ENCODE measurements at places on chromosomes 7 and 10. TPM values are rescaled to one million over a fixed set of nuclear protein-coding genes. Genes with fewer than 3 reads are reported as not detected.

- no peaks in the 10 kb centered on the region for H3K4me1 ChIP-seq
- no peak overlapping the region for H3K27ac ChIP-seq
- no peak for DNase-seq
- no peak overlapping the region for H3K4me3 ChIP-seq
Measured at GRCh38 chr10:13115832-13116803, 16.2 kb downstream of the OPTN start.

GRCh38 chr7:117012284-117012683, 59.0 kb downstream of the ST7 start:
- no peaks in the 10 kb centered on the region for H3K27me3 ChIP-seq
- H3K4me1 ChIP-seq: peaks cover 19% of the 10 kb centered on the region
- H3K36me3 ChIP-seq: no peaks in the 10 kb centered on the region
- no peak overlapping the region for H3K4me3 ChIP-seq
- no peak overlapping the region for H3K27ac ChIP-seq

DNA sequence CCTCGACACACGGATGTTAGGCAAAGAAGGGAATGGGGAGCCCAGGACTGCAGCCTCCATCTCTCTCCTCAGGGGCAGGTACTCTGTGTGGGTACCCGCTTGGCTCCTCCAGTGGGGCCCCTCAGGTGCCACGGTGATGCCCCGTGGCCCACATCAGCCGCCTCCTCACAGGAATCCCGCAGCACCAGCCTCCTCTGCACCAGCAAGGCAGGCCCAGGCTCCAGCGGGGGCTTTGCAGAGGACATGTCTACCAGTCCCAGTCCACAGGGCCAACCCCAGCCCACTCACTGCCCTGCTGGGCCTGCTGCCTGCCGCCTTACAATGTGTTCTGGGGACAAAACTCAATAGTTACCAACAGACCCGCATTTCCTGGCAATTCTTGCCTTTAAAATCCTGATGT, 61.6 kb upstream of the ADGRA1 start:
- H3K4me3 ChIP-seq: no peak overlapping the region
- H3K4me1 ChIP-seq: peaks cover 5% of the 10 kb centered on the region

The SCART1 gene
- total RNA-seq: 0.57 TPM

DNA sequence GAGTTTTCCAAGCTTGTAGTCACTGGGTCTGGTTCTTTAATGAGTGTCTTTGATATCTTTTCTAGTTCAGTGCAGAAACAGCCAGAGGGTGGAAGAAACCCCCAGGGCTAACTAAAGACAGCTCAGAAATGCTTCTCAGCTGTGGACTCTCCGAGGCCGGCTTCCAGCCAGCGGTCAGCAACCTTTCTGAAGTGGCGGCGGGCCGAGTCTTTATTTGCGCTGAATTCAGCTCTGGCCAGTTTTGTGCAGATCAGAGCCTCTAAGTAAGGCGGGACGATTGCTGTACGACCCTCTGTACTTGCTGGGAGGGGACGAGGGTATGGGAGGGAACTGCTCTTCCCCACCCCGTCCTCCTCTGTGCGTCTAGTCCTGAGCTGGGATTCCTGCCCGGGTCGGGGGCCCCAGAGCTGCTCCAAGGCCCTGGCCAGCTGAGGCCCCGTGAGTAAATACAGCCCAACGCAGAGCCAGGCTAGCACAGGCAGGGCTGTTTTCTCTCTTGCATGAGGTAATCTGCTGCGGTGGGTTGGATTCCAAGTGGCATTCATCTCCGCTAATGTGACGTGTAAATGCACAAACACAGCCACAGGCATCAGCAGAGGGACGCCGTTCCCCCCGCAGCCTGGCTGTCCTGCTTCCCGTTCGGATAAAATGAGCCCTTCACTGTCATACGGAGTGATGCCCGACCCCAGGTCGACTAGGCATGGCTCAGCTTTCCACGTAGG, 159.8 kb downstream of the PIP4K2A start:
- H3K36me3 ChIP-seq: no peaks in the 10 kb centered on the region
- H3K27me3 ChIP-seq: no peaks in the 10 kb centered on the region
- DNase-seq: no peak
- H3K4me3 ChIP-seq: no peak overlapping the region
- H3K4me1 ChIP-seq: no peaks in the 10 kb centered on the region
- no peak overlapping the region for H3K27ac ChIP-seq

GRCh38 chr10:103428989-103429643, 23.1 kb downstream of the CALHM2 start:
- H3K4me1 ChIP-seq: no peaks in the 10 kb centered on the region
- no peak for DNase-seq
- H3K36me3 ChIP-seq: peaks cover 54% of the 10 kb centered on the region
- H3K4me3 ChIP-seq: no peak overlapping the region
- no peaks in the 10 kb centered on the region for H3K27me3 ChIP-seq
- H3K27ac ChIP-seq: no peak overlapping the region

The SKIDA1 gene
- 9.3 TPM for total RNA-seq

The RADIL gene
- 1.3 TPM for total RNA-seq

The PNLIP gene
- 1.5 TPM for total RNA-seq

- no peak overlapping the region for H3K27ac ChIP-seq
- no peak for DNase-seq
Measured at GRCh38 chr7:37482953-37483352, 34.3 kb upstream of the ELMO1 start.

Data from Panc1 (cell line).